Stimulated activated CD4-positive, alpha-beta T cell treated with anti-CD3 and anti-CD28 coated beads, Interleukin-4, amount 100 ng/mL, for 48 hours (primary cell): ENCODE measurements at places on chromosomes 6 and 20.

- DNase-seq, result peak; percentile 71
These were observed 39.8 kb downstream of the GNAS start for GRCh38 chr20:58892141-58892931.

GRCh38 chr6:144394210-144394609 is 109.1 kb downstream of the UTRN start:
- no peak for DNase-seq

GRCh38 chr6:91140449-91140848 is 553.6 kb upstream of the MAP3K7 start:
- no peak for DNase-seq

- DNase-seq, result no peak
These were observed 177.0 kb upstream of the MMS22L start for GRCh38 chr6:97459986-97460385.

DNA sequence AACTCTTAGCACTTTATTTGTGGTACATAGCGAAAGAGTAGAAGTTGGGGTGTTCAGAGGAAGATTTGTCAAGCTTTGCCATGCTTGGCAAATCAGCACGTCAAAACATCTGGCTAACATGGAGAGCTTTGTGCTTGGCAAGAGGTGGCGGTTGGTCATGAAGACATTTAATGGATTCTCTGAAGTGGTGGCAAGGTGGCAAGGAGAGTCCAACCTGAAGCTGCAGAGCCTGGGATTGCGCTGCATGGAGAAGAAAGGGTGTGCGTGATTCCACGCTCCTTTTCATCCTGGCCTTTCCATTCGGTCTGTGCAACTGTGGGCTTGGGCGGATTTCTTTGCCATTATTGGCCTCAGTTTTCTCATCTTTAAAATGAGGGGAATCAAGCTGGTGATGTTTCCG is 3.1 kb downstream of the PYGB start:
- DNase-seq, result no peak

DNA sequence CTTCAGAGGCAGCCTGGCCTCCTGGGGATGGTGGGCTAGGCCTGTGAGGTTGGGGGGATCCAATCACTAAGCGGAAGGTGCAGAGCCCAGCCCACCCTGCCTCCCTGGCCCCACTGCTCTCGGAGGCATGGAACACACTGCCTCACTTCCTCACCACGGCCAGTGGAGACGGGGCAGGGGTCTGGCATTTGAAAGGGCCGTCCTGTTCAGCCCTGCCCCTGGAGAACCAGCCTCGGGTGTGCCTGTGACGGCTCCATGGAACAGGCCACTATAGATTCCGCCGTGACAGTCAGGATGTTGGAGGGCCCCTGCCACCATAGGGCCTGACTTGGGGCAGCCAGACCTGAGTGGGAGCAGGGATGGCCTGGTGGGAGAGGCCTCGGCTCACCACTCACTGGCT is 110.2 kb downstream of the DACT2 start:
- no peak for DNase-seq

- DNase-seq, result no peak
These were observed 2.1 kb upstream of the LBP start for GRCh38 chr20:38344107-38344701.

- no peak for DNase-seq
These were observed 36.7 kb downstream of the SYNDIG1 start for GRCh38 chr20:24506146-24506545.

- peak; percentile 65 for DNase-seq
These were observed at the start of gene STX11 for GRCh38 chr6:144149894-144150709. TSS of gene STX11 (plus strand) at chr6:144150517. CDS start at chr6:144186628, 36,111 bp downstream.

DNA sequence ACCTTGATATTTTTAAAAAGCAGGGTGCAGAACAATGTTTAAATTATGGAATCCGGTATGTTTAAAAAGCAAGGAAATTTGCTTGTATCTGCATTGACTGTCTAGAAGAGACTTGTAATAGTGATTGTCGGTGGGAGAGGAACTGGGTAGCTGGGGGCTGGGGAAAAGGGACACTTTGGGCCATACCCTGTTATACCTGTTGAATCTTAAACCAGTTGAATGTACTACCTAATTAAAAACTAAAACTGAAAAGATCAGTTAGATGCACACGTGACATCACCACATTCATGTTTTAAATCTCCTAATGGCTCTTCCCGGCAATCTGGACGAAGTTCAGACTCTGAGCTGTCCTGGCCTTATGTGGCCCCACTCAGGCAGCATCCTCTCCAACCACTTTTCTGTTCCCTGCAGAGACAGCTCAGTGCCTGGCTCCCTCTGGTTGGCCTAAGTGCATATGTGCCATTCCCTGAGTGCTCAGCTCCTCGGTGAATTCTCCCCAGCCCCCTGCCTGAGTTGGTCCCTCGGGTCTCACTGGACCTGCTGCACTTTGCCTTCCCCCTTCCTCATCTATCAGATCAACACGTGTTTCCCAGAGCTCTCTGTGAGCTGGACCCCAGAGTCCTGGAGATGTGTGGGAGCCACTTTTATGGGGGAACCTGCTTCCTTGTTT is 36.3 kb downstream of the SLC52A3 start:
- no peak for DNase-seq

DNA sequence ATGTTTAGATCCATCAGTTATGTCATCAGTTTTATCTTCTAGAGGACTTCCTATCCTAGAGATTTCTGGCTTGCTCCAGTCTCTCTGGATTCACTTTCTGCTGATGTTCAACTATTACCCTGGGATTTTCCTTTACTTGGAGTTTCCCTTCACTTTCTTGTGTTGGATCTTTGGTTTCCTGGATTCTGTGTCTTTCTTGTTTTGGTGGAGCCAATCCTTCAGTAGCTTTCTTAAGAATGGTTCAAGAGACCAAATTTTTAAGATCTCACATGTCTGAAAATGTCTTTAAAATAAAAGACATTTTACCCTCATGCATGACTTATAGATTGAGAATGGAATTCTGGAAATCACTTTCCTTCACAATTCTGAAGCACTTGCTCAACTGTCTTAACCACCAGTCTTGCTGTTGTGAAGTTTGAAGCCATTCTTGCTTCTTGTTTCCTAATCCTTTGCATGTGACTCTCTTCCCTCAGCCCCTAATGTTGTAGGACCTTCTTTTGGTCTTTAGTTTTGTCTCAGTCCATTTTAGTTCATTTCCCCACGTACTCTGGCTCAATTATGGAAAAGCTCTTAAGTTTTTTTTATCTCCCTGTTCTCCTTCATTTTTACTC is 87.9 kb downstream of the ARID1B start:
- DNase-seq, result no peak

- DNase-seq, result no peak
These were observed 25.4 kb upstream of the B4GALT5 start for GRCh38 chr20:49739042-49739441.

DNA sequence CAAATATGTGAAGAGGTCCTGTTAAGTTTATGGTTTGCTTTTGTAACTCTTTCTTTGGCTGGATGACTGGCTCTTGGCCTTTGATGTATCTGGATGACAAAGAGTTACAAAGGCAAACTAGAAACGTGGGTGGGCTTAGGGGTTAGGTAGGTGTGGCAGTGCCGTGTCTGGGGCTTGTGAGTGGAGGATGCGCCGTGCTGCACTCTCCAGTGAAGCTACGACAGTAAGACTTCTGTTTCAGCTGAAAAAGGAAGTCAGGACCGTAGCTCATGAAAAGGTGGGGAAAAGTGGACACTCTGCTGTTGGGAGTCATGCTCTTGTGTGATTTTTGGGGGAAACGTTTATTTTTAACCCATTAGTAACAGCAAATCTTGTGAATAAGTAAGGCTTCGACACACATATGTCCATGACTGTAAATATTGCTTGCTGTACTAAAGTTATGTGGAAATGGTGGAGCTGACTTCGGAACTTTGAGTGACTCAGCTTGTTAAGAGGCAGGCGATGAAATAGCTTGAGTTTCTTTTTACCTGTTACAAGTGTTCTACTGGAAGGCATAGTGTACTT is 45.6 kb downstream of the DUSP22 start:
- DNase-seq, result no peak

- DNase-seq, result no peak
These were observed 457.7 kb downstream of the CDKAL1 start for GRCh38 chr6:20991910-20992309.
